ENCODE measurements at places on chromosomes 16 and 17. TPM values are rescaled to one million over a fixed set of nuclear protein-coding genes. Genes with fewer than 3 reads are reported as not detected.

GRCh38 chr16:17602678-17603077 is 131.9 kb upstream of the XYLT1 start:
- DNase-seq, result no peak

The INCA1 gene
- 1.9 TPM for total RNA-seq

The ARHGAP23 gene
- total RNA-seq, result 48.4 TPM

The SPNS3 gene
- total RNA-seq, result 0.24 TPM

DNA sequence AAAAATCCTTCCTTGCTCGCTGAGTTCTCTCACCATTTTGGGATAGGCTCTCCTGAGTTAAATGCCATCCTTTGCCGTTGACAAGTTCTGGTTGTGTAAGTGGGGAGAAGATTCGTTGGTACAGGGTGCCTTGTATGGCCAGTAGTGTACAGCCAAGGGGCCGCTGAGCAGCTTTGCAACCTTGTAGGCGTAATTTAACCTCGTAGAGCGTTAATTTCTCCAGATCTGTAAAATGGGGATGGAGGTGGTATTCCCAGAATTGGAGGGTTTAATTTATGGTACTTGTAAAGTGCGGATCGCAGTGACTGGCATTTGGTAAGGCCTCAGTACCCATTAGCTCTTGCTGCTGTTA is 1.4 kb downstream of the ARSG start:
- no peak for DNase-seq

The TPSD1 gene
- total RNA-seq, result 9.6 TPM

The RAB40C gene
- 40.1 TPM for total RNA-seq

- no peak for DNase-seq
Observed at GRCh38 chr17:79080761-79081290, 6.2 kb downstream of the ENGASE start.

The GDPD3 gene
- total RNA-seq, result 14.4 TPM

DNA sequence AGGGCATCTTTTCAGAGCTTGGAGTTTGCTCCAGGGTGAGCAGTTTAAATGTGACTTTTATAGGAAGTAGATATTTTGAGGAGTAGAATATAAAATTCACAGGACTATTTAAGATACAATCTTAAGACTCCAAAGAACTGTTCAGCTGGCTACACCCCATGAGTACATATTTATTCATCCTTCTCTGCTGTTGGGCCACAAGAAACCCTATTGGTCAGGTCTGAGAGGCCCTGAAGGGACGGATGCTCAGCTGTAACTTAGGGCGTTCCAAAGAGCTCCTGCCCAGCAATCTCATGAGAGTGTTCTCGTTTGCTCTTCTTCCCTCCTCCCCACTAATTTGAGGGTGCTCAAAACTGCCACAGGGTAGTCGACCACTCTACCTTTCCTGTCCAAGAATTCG is 7.3 kb downstream of the ST6GALNAC2 start:
- DNase-seq, result no peak

DNA sequence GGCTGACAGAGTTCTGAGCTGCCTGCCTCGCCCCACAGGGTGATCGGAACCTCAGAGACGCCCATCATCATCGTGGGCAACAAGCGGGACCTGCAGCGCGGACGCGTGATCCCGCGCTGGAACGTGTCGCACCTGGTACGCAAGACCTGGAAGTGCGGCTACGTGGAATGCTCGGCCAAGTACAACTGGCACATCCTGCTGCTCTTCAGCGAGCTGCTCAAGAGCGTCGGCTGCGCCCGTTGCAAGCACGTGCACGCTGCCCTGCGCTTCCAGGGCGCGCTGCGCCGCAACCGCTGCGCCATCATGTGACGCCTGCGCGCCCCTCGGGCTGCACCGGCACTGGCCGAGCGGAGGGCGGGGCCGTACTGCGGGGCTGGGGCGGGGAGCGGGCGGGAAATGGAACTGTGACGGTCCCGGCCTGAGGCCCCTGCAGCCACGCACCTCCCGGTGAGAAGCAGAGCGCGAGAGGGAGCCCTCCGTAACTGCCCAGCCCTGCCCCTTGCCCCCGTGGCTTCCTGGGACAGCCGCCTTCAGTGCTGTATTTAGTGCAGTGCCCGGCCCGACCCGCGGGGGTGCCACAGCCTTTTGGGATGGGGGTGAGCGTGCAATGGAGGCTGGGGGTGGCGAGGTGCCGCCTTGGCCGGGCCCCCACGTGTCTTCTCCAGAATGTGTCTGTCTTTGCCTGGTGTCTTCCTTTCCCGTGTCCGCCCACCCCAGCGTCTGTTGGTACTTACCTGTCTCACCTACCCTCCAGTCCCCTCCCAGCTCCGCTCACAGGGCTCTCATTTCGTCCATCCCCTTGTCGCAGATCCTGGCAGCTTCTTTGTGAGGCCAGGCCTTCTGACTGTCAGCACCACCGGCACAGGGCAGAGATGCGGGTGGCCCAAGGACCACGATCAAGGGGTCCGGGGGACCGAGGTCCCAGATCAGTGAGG is 9.8 kb downstream of the RASL10B start:
- no peak for DNase-seq

- no peak for DNase-seq
Observed at GRCh38 chr16:67146523-67147357, 4.1 kb downstream of the B3GNT9 start.

DNA sequence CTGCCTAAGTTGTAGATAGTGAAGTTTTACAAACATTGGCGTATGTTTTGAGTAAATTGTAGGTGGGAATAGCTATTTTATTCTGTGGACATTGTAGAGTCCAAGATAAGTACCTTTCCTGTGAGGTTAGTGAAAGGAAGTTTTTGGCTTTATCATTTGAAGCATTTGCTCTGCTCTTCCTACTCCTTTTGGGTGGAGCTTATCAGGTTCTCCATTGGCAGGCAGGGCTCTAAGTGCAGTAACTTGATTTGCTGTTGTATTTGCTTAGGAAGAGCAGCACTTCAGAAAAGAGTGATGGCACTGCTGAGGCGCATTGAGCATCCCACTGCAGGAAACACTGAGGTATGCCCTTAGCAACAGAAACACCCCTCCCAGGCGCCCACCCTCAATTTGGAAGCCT is 70.1 kb downstream of the OMG start:
- DNase-seq, result no peak

The P3H4 gene
- total RNA-seq, result 9.2 TPM

DNA sequence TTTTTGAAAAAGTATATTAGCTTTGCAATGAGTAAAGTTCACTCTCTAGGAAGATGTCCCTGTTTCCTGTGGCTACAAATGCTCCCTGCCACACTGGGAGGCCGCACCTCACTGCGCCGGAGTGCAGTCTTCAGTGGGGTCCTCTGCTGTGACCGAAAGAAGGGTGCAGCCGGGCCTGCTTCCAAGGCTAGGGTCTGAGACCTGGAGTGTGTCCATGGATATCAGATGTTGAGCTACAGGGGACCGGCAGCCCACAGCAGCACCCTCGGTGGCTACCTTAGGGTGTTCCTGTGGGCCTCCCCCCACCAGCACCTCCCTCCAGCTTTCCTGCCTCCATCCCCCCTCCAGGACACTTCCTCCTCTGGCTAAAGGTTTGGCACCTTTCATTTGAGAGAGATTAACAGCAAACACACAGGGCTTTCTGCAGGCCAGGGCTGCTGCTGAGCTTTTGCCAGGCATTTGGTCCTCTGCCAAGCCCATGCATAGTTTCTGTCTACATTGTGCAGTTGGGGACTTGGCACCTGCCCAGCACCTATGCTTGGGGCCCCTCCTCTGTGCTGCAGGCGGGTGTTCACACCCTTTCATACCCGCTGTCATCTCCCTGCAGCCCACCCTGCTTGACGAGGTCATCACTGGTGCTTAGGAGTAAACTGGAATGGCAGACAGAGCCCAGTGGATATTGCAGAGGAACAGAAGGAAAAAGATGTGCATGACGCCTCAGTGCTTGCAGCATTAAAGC is 33.8 kb upstream of the CRISPLD2 start:
- DNase-seq, result no peak

The SSH2 gene
- 105 TPM for total RNA-seq

The KRTAP9-2 gene
- total RNA-seq, result not detected

- DNase-seq, result peak; percentile 97
Observed at GRCh38 chr17:64506576-64507412, at the start of gene CEP95. TSS of gene CEP95 (plus strand) at chr17:64506977. CDS start at chr17:64507098, 121 bp downstream.

GRCh38 chr17:44400226-44400847 is 10.9 kb upstream of the ITGA2B start:
- DNase-seq, result no peak

The BANP gene
- total RNA-seq, result 29.7 TPM

The KRTAP4-4 gene
- not detected for total RNA-seq

- no peak for DNase-seq
Observed at GRCh38 chr16:12417030-12417814, 386.5 kb downstream of the CPPED1 start.

- no peak for DNase-seq
Observed at GRCh38 chr16:30395992-30396585, 869 bp downstream of the ZNF48 start.

The KCTD5 gene
- total RNA-seq, result 24.8 TPM

The PPP1R1B gene
- total RNA-seq, result 23.9 TPM

The CHST5 gene
- 0.62 TPM for total RNA-seq

GRCh38 chr17:50577451-50577954 is 17.0 kb downstream of the CACNA1G start:
- DNase-seq, result no peak

The CFAP97D1 gene
- not detected for total RNA-seq

The ADCY9 gene
- total RNA-seq, result 43.2 TPM

The KRTAP4-3 gene
- not detected for total RNA-seq

GRCh38 chr17:57861000-57861789 is 11.4 kb upstream of the MRPS23 start:
- DNase-seq, result peak; percentile 82

DNA sequence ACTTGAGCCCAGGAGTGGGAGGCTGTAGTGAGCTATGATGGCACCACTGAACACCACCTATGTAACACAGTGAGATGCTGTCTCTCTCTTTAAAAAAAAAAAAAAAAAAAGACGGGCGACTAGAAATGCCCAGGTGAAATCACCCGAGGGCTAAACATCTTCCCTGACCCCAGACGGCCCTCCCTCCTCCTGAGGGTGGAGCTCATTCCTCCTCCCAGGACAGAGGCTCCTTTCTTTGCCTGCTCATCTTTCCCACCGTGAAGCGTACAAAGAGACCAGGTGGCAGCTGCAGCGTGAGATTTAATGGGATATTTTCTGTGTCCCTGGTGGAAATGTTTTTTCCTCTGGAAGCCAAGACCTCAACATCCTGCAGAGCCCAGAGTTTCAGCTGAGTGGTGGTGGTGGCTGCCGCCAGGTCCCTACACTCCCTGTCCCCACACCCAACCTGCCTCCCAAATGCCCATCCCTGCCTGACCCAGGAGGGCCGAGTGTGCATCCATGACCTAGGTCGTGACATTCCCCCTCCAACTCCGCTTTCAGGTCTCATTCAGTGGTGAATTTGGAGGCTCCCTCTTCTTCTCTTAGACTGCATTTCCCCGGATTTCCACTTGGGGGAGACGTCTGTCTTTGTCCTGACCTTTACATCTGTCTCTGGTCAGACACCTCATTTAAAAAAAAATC is 14.4 kb upstream of the GPRC5B start:
- no peak for DNase-seq

Measured in lower lobe of right lung (tissue), 2 donors.